CD4-positive, alpha-beta T cell treated with Interleukin-10 for 1 hour (primary cell): ENCODE measurements at places on chromosomes 12 and 14.
A peak's percentile ranks its signal among the peaks of the same experiment; 100 is the strongest.

DNA sequence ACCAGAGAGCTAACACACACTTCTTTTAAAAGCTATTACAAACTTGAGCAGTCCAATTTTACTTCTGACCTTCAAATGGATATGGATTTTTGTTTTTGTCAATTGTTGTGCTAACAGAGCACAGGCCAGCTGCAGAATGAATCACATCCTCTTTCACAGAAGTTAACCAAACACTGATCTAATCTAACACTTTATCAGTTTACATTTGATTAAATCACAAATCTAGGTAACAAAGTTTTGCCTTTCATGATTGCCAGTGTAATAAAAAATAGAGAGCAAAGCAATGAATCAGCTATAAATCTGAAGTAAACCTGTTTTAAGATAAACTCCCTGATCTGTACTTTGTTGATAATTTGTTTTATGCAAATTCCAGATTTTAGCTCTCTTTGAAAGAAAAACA is 273.1 kb upstream of the RGS6 start:
- DNase-seq, result no peak

GRCh38 chr14:91947475-91948184 is at the start of gene FBLN5:
TSS of gene FBLN5 (minus strand) at chr14:91947694. CDS start at chr14:91947229, 465 bp downstream.
- DNase-seq, result peak; percentile 24

DNA sequence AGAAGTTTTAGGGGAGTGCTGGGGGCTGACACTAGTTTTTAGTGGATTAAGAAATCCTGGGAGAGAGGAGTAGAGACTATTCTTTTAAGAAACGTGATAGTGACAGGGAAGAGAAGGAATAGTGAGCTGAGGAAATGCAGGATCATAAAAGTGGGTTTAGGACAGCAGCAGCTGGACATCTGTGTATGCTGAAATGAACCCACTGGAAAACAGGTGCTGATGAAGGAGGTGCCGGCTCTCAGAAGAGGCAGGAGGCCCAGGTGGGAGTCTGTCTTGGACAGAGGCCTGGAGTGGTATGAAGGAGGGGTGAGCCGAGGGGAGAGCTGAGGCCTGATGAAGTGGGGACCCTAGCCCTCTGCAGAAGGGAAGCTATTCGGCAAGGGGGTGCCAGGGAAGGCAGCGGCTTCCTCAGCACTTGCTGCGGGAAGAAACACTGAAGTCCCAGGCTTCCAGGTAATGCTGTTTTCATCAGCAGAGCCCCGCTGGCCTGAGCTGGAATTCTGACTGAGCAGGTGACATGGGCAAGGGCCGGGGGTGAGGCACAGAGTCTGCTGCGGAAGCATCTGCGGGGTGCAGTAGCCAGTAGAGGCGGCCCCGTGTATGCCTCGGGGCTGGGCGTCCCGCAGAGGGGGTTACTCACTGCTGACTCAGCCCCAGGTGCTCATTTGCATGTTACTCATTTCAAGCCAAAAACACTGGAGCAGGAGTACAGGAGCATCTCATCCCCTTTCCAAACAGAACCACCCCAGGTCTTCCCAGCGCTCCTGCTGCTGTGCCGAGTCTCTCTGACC is 89.7 kb downstream of the TMCC3 start:
- DNase-seq, result no peak

DNA sequence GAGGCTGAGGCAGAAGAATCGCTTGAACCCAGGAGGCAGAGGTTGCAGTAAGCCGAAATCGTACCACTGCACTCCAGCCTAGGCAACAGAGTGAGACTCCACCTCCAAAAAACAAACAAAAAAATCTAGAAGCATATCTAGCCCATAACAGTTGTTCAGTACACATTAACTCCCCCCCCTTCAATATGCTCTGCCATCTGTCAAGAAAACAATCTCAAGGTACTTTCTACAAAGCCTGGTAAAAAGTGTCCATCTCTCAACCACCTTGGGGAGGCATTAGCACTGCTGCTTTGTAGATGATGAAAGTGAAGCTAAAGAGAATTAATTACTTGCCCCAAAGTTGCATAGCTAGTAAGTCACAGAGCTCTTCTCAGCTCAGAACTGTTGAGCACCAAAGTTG is 24.9 kb downstream of the LGALS3 start:
- DNase-seq, result no peak

- DNase-seq, result no peak
Measured at GRCh38 chr12:131349397-131350127, 361.3 kb upstream of the SFSWAP start.

GRCh38 chr14:69882116-69882864 is 3.1 kb downstream of the SMOC1 start:
- DNase-seq, result no peak

DNA sequence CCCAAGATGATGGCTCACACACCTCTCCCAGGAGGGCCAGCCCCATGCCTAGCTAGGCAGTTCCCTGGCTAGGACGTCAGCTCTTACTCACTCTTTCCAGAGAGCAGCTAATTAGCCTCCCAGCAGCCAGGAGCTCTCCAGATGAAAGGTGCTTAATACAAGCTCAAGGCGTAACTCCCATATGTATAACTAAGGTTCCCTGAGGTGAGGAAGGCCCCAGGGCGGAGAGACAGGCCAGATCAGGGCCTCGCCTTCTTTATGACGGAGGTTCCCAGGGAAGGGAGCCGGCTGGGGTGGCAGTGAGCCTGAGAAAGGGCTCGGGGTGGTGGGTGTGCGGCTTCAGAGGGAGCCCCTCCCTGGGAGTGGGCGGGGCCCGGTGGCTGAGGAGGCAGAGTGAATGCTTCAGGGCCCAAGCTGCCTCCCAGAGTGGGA is 26.4 kb upstream of the ZFP36L1 start:
- peak; percentile 39 for DNase-seq

- no peak for DNase-seq
Measured at GRCh38 chr12:10121278-10121677, 8.7 kb downstream of the CLEC7A start.

- DNase-seq, result no peak
Measured at GRCh38 chr14:103763730-103764488, 48.3 kb downstream of the ZFYVE21 start.

DNA sequence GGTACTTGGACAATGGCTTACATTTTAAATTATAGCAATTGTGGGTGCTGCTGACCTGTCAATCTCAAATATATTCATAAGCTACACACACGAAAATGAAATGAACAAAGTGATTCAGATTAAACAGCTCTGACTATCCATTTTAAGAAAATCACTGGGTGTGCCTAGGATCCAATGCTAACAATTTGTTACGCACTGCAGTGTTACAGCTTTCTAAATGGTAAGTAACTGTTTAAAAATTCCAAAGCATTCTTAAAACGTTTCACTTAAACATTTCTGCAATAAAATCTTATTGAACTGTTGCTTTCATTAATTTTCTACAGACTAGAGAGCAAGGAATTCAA is 18.9 kb downstream of the LMO3 start:
- DNase-seq, result no peak
